ENCODE measurements at places on chromosomes 6 and 20. TPM values are rescaled to one million over a fixed set of nuclear protein-coding genes. Genes with fewer than 3 reads are reported as not detected.
A peak's percentile ranks its signal among the peaks of the same experiment; 100 is the strongest.

DNA sequence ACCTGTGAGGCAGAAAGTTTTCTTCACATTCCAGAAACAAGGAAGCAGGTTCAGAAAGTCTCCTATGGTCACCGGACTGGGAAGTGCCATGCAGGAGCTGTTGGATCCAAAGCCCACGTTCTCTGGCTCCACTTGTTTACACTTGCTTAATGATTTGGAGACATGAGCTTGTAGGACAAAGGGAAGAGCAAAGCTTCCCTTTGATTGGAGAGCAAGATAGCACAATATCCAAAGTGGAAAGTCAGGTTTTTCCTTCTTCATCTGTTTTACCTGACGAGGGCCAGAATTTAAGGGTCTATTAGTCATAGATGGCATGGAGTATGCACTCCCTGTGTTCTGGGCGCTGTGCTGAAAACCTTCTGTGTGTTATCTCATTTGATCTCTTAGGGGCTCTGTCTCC, 81.2 kb downstream of the PDE7B start:
- no peak for DNase-seq
- no peaks in the 10 kb centered on the region for H3K4me1 ChIP-seq
- H3K27me3 ChIP-seq, result no peaks in the 10 kb centered on the region
- H3K27ac ChIP-seq, result no peak overlapping the region
- H3K36me3 ChIP-seq, result no peaks in the 10 kb centered on the region

NOX3 gene
- not detected for total RNA-seq

DNA sequence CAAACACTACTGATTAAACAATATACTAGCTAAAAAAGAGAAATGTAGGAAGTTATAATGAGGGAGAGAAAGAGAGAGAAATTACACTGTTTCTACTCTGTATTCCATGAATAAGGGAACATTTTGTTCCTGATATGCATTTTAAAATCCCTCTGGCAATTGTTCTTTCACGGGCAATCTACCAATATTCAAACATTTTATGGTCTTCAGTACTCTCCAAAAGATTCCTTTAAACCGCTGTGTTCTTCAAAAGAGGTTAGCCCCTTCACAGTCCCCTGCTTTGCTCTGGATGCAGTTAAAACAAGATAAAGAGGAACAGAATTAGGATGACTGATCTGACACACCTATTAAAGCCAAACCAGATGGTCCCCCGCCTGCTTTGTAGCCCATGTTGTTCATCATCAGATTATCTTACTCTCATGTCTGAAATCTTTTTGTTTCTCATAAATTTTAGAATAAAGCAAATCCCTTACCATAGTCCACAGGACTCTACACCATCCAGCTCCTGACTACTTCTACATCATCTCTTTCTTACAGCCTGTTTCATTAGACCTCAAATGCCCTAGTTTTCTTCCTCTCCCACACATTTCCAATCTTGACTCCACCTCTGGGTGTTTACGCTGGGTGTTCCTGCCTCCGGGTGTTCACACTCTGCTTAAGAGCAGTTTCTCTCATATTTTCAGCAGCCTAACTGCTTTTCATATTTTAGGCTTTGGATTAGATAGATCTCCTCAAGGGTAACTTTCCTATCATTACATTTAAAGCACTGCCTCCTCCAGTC, 399.7 kb downstream of the COL12A1 start:
- no peaks in the 10 kb centered on the region for H3K4me1 ChIP-seq
- DNase-seq, result no peak
- no peak overlapping the region for H3K27ac ChIP-seq
- H3K36me3 ChIP-seq, result no peaks in the 10 kb centered on the region
- no peaks in the 10 kb centered on the region for H3K27me3 ChIP-seq

DNA sequence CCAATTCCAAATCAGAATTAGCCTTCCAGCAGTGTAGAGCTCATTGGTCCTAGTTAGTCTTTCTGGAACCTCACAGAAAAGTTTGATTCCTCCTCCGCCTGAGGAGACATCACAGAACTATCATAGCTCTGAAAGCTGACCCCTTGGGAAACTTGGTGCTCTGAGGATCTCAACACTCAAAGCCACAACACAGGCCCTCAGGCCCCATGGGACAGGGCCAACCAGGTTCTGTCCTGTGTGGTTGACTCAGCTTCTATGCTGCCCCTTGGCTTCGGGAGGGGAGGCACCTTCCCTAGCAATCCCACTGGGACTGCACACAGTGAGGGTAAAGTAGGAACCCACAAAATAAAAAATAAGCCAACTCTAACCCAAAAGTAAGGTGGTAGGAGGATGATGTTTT, 237.5 kb upstream of the ECI2 start:
- H3K36me3 ChIP-seq, result no peaks in the 10 kb centered on the region
- H3K4me1 ChIP-seq, result no peaks in the 10 kb centered on the region
- no peak overlapping the region for H3K27ac ChIP-seq
- H3K4me3 ChIP-seq, result no peak overlapping the region
- DNase-seq, result no peak

- no peaks in the 10 kb centered on the region for H3K36me3 ChIP-seq
- no peak for DNase-seq
- H3K4me1 ChIP-seq, result no peaks in the 10 kb centered on the region
- no peak overlapping the region for H3K27ac ChIP-seq
Measured at GRCh38 chr6:148296771-148297170, 45.9 kb upstream of the SASH1 start.

- no peak overlapping the region for H3K4me3 ChIP-seq
- no peak for DNase-seq
- H3K27me3 ChIP-seq, result peaks cover 33% of the 10 kb centered on the region
- H3K4me1 ChIP-seq, result peaks cover 2% of the 10 kb centered on the region
Measured at GRCh38 chr6:160163912-160164311, 42.3 kb downstream of the SLC22A1 start.

TDP2 gene
- 35.6 TPM for total RNA-seq

ACOT8 gene
- 18.8 TPM for total RNA-seq

GRCh38 chr6:17610835-17611234, 10.7 kb downstream of the FAM8A1 start:
- no peak for DNase-seq
- H3K36me3 ChIP-seq, result peaks cover 2% of the 10 kb centered on the region
- H3K27me3 ChIP-seq, result no peaks in the 10 kb centered on the region
- peaks cover 14% of the 10 kb centered on the region for H3K4me1 ChIP-seq

DNA sequence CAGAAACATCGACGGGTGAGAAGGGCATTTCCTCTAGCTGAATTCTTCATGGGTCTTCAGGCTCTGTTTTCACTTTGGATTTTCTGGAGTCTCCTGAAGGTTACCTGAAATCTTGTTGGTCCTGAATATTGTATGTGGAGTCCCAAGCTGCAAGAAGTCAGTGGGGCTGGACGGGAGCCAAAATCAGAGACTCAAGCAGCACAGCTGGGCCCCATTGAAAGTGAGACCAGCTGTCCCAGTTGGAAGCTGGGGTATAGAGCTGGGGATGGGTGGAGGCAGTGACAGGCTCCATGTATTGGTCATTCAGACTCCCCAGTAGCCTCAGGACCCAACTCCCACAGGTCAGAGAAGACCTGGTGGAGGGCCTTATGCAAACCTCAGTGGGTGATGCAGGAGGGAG, 111.3 kb upstream of the MLN start:
- no peak for DNase-seq
- no peaks in the 10 kb centered on the region for H3K36me3 ChIP-seq
- H3K27me3 ChIP-seq, result no peaks in the 10 kb centered on the region
- peak overlapping the region; percentile 84 for H3K27ac ChIP-seq
- peaks cover 30% of the 10 kb centered on the region for H3K4me1 ChIP-seq
- H3K4me3 ChIP-seq, result peak overlapping the region; percentile 85

Data from T-helper 17 cell (primary cell).